ENCODE measurements at places on chromosomes 5 and 9.
A peak's percentile ranks its signal among the peaks of the same experiment; 100 is the strongest.

- no peak for DNase-seq
These were observed 163.6 kb upstream of the IRX2 start for GRCh38 chr5:2914981-2915484.

DNA sequence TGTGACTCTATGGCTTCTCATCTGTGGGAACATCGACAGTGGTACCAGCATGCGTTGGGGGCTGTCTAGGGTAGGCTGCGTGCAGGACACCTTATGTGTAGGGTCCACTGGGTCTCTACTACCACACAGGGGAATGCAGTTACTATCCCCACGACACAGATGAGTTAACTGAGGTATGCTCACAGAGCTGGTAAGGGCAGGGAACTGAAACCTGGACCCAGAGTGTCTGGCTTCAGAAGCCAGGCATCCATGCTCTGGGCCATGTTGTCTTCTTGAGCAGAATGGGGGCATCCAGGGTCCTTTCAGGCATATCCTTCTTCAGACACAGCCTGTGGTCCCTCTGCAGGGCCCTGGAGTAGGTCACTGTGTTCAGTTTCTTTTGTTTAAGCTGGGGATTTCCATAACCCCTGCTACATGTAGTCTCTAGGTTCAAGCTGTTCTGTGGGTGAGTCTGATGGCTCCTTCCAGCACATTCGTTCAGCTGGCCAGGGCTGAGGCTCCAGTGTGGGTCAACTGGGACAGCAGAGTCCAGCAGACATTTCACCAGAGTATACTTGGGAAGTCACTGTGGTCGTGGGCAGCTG lies 148.8 kb downstream of the GADD45G start:
- no peak for DNase-seq

- no peak for DNase-seq
These were observed 27.4 kb upstream of the SAP30L start for GRCh38 chr5:154418344-154418820.

DNA sequence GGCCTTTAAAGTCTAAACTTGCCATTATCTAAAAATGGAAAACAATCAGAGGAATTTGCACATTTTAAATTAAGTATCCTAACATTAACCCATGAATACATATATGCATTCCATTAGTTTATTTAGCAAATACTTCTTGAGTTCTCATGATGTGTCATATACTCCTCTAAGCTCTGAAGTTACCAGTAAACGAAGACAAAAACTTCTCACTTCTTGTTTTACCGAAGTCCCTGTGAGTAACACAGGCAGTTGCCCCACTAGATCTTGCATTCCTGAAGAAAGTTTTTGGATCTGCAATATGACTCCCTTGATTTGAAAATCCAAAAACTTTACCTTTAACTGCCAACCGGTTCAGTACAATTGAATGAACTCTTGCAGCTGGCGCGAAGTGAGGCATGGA lies 439.0 kb upstream of the MPDZ start:
- DNase-seq, result no peak

- DNase-seq, result no peak
These were observed 1.3 kb upstream of the SNX2 start for GRCh38 chr5:122773619-122774018.

DNA sequence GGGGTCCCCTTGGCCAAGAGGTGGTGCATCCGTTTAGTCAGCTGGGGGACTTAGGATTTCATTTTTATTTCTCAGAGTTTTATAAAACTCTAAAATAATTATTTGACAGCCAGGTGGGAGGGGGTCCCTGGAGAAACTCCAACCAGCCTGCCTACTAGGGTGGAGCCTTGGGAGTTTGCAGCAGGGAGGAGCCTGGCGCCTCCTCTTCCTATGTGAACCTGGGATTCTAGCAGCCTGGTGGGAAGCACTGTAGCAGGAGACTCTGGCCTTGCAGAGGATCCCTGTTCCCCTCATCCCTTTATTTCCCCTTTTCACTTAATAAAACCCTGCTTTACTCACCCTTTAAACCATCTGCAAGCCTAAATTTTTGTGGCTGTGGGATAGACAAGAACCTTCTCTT lies 50.8 kb downstream of the FXN start:
- no peak for DNase-seq

DNA sequence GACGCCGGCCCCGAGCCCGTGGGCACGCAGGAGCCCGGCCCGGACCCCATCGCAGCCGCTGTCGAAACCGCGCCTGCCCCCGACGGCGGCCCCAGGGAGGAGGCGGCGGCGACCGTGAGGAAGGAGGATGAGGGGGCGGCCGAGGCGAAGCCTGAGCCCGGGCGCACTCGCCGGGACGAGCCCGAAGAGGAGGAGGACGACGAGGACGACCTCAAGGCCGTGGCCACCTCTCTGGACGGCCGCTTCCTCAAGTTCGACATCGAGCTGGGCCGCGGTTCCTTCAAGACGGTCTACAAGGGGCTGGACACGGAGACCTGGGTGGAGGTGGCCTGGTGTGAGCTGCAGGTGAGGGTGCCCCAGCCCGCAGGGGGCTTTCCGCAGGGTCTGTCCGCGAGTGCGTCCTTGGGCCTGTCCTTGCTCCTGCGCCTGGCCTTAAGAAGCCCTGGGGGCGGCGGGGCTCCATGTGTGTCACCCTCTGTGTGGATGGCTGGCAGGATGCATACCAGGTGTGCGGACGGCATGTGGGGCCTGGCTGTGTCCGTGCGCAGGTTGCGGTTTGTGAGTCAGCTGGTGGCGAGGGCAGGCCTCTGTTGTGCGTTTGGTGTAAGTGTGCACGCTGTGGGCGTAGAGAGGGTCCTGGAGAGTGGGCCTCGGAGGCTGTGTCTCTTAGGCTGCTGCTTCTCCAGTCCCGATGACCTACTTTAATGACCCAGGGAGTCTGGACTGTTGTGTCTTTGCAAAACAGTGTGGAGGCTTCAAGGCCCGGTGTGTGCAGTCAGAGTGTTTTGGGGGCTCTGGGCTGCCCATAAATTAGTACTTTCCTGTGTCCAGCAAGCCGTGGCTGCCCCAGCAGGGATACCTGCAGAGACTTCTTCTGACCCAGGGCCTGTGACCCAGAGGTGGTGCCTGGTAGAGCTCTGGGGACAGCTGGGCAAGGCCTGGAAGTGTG lies 1.6 kb downstream of the WNK2 start:
- DNase-seq, result no peak

GRCh38 chr9:128588581-128589233 lies 36.3 kb downstream of the SPTAN1 start:
- DNase-seq, result no peak

- DNase-seq, result no peak
These were observed 43.5 kb downstream of the DMAC1 start for GRCh38 chr9:7756088-7756487.

DNA sequence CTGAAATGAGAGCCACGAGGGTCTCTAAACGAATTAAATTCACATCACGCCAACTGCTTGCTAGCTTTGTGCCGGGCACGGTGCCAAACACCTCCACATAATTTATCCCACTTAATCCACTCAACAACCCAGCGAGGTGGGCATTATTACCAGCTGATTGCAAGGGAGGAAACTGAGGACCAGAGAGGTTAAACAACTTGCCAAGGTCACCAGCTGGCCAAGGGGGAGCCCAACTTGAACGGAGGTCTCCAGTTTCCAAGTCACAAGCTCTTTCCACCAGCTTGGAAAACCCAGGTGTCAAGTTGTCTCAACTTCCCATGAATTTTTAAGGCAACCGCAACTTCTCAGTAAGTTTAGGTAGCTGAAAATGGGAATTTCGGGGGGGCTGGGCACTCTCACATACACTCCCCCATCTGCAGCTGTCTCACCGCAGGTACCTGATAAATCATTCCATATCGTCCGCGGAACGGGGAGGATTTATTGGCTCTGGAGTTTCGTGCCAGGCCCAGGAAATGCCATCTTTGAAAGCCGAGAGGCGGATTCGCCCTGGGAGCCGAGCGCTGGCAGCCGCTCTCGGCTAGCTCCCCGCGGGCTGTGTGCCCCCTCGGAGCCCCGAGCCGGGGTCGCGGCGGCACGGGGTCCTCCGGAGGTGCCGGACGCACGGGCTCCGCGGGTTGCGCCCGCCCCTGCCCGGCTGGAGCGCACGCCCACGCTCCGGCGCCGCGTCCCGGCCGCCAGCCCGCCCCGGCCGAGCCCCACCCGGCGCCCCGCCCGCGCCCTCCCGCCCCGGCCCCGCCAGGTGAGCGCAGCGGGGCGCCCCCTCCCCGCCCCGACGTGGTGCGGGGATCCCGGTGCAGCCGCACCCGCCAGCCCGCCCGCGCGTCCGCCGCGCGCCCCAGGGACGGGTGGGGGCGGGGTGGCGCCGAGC lies 617 bp downstream of the PTPN3 start:
- no peak for DNase-seq

GRCh38 chr5:56413546-56413945 lies 180.4 kb upstream of the ANKRD55 start:
- DNase-seq, result no peak

- DNase-seq, result no peak
These were observed 260.4 kb downstream of the MLLT3 start for GRCh38 chr9:20361656-20362570.

GRCh38 chr5:1565737-1566734 lies 42.3 kb upstream of the LPCAT1 start:
- DNase-seq, result no peak

DNA sequence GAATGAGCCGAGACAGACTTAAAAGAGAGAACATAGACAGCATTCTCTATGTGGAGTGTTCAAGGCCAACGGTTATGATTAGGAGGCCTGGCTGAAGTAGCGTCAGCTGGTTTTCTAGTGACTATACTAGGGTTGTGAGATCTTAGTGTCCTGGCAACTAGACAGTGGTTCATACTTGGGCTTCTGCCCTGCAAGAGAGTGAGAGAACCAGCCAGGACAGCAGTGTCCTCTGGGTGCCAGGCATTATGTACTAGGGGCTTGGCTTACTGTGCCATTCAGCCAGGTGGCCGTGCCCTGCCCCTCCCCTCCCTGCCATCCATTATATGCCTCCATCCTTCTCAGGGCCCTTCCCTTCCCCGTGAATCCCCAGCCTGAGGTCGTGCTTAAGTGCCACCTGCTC lies 56.8 kb downstream of the TRIO start:
- DNase-seq, result no peak

DNA sequence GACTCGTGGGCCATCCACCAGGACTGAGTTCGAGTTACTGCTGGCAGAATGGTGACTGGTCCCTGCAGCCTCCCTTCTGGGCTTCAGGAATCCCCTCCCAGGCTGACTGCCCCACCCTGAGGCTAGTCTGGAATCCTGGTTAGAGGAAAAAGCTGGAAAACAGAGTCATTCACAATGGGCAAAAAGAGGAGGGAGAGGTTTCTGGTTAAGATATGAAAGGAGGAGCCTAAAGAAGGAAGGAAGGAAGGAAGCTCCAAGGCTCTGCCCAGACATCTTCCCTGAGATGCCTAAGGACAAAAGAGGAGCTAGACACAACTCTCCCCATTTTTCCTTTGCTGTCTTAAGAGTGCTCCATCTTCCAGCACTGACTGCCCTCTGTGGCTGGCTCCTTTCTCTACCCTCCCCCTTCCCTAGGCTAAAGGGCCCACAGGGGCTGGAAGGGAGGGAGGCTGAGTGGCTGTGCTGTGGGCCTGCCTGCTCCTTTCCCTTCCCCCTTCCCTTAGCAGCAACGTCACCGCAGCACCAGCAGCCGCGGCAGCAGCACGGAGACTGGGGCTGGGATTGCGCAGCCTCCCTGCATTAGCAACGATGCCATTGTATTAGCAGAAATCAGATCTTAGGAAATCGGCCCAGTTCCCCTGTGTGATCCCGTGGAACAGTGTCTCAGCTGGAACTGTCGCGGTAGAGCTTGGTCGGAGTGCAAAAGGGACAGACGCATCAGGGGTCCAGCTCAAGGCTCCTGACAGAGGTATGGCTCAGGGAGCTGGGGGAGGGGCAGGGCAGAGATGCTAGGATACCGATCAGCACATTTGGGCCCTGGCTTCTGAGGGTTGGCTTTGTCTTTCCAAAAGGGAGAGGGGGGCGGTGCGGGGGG lies 48.7 kb downstream of the RUSC2 start:
- no peak for DNase-seq

DNA sequence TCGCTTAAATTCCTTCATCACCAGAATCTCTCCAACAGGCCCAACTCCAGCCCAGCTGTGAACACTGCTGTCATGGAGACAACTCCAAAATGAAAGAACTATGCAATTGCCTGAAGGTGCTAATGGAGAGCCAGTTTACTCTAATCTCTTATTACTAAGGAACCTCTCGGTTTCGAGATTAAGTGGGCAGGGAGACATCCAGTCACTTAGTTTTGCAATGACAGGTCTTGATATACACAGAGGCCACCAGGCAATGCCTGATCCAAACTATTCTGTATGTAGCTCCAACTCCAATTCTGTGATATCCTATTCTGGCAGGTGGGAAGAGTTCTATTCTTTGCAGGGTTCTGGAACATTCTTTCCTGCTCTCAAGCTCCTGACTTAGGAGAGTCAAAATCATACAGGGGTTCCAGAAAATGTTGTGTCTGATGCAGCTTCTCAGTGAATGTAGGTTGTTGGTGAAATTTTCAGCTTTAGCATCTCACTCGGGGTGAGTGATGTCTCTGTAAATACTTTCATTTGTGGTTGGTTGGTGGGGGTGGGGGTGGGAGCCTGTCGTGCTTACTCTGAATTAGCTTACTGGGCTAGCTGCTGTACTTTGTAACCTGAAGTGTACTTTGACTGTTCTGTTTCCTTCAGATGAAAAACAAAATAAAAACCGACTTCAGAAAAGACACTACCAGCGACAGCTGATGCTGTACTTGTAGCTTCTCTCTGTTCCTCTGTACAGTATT lies 170.9 kb downstream of the PALM2AKAP2 start:
- no peak for DNase-seq

- no peak for DNase-seq
These were observed 3.6 kb upstream of the RASGEF1C start for GRCh38 chr5:180212363-180213255.

- no peak for DNase-seq
These were observed 354.2 kb downstream of the ARL15 start for GRCh38 chr5:53956196-53956595.

DNA sequence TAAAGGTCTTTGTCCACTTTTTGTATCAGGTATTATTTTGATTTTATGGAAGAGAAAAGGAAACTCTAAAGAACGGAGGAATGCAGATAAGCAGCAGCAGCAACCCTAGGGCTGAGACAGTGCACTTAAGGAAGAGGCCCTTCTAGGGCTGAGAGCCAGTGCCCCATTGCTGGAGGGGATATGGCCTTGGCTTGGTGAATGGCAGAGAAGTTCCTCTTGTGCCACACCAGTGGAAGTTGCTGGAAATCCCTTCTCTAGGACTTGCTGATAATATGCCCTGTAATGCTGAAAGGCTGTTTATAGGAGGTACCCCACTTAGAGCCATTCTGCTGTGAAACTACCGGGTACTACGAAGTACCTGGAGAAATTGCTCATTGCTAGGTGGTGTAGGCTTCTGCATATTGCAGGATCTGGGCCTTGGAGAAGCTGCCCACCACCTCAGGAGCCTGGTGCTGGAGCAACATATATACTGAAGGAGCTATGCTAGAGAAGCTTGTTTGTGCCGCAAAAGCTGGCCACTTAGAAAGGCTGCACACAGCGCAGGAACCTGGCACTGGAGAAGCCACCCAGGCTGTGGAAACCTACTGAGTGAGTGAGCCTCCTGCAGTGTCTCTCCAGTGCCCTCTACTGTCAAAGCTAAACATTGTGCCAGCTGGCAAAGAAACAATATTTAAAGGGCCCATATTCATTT lies 9.6 kb upstream of the UBTD2 start:
- DNase-seq, result peak; percentile 28

- no peak for DNase-seq
These were observed 772.7 kb downstream of the PRELID2 start for GRCh38 chr5:145062280-145063062.

- no peak for DNase-seq
These were observed 94.6 kb downstream of the ALDH1A1 start for GRCh38 chr9:72858089-72858912.

GRCh38 chr9:131555841-131556673 lies 10.7 kb downstream of the PRRT1B start:
- DNase-seq, result no peak
